ENCODE measurements at places on chromosomes 4 and X.

DNA sequence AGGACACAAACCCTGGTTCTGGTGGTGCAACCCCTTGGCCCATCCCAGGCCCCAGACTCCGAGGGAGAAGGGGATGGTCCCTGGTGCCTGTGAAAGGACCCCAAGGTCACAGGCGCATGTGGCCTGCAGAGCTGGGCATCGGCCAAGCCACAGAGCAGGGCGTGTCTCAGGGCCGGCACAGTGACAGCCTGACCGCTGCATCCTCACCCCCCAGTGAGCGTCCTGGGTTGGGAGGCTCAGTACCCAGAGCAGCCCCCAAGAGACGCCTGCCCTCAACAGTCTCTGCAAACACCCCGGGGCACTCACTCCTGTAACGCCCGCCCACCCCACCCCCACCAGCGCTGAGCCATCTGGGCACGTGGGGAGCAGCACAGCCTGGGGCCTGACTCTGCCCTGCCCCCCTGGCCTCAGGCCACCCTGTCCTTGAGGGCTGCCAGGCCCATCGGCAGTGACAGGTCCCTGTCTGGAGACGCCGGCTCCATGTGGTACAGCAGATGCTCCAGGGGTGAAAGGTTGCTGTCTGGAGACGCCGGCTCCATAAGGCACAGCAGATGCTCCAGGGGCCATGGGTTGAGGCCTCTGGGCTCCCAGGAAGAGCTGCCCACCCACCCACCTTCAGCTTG, 24.5 kb upstream of the CPLX1 start:
- DNase-seq = no peak

GRCh38 chr4:128161138-128161537, 100.0 kb downstream of the LARP1B start:
- DNase-seq = no peak

- DNase-seq = no peak
Observed at GRCh38 chr4:61571761-61572559, 371.8 kb downstream of the ADGRL3 start.

- DNase-seq = no peak
Observed at GRCh38 chr4:8709729-8710360, 117.3 kb downstream of the CPZ start.

DNA sequence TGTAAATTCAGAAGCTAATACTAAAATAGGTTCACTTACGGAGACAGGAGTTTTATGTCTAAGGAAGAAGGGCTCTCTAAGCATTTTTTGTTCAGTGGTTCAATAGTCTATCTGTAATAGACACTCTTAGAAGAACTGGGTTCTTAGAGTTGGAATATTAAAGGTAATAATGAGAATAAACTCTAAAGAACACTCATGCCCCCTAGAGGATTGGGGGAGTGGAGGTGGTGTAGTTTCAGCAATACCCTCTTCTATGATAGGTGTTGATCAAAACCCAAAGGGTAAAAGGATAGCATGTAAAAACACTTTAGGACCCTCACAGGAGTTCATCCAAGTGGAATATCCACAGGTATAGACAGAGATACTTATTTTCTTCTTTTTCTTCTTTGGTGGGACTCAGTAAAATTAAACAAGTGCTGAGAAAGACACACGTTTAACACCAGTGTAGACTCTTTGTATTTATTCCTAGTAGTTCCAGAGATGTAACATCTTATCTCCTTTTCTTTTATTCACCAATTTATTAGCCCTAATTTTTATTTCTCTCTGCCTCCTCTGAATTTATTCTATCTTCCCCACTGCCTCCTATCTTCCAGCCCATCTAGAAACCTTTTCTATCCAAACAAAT, 25.7 kb upstream of the MND1 start:
- DNase-seq = peak; percentile 29

- no peak for DNase-seq
Observed at GRCh38 chr4:152455311-152455710, 80.6 kb downstream of the FBXW7 start.

DNA sequence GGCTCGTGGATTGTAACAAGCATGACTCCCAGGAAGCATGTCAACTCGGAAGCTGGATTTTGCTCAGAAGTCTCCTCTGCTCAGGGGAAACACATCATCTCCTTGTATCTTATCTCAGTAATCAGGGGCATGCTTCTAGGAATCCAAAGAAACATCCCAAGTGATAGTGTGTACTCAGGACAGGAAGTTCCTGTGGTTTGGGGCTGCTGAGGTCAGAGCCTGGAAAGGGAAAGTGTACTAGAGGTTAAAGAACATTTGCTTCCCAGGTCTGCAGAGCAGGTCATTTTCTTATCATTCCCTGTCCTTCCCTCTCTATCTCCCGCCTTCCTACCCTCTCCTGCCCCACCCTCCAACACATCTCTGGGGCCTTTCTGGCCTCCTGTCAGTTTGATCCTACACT, 38.8 kb downstream of the SLC34A2 start:
- no peak for DNase-seq

GRCh38 chr4:114729068-114729738, 130.6 kb downstream of the UGT8 start:
- DNase-seq = no peak

DNA sequence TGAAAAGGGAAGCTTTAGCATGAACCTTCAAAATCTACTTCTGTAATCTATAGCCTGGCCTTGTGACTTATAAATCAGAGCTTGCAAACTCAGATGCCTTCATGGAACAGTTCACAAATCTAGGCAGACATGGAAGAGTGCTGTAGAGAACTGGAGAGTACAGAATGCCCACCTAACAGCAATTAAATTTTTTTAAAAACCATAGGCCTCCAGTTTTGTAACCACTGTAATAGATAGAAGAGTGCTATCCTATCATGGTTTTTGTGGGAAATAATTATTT, 10.4 kb downstream of the MTMR1 start:
- no peak for DNase-seq

DNA sequence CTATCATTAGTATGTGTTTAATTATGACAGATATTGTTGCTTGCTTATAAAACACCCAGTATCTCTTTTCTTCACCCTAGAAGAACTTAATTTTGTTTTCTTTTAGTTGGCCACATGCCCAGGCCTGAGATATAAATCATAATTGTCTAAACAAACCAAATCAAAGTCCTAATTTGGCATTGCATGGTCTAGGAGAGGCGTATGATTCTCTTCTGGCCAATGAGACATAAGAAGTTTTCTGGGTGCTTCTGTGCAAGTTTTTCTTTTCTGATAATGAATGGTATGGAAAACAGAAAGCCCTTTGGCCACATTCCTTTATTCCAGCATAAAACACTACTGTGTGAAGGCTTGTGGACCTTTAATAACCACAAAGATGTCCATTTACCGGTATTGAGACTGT, 192.9 kb upstream of the CTSO start:
- no peak for DNase-seq

GRCh38 chrX:103250977-103251376, 4.0 kb downstream of the TCEAL8 start:
- no peak for DNase-seq

DNA sequence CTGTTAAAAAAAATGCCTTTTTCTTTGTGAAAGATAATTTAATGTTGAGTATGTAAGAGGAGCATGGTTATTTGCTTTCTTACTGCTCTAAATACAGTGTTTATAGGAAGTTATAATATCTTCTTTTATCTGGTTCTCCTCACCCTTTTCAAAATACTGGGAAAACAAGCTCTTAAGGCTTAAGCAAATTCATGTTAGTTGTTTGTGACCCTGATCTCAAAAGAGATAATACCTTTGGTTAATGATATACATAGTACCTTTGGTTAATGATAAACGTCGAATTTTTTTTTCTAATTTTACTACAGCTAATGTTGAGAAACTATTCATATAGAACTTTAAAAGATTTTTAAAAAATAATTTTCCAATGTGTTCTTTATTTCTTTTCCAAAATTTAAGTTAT, 180.1 kb downstream of the RAPGEF2 start:
- no peak for DNase-seq

DNA sequence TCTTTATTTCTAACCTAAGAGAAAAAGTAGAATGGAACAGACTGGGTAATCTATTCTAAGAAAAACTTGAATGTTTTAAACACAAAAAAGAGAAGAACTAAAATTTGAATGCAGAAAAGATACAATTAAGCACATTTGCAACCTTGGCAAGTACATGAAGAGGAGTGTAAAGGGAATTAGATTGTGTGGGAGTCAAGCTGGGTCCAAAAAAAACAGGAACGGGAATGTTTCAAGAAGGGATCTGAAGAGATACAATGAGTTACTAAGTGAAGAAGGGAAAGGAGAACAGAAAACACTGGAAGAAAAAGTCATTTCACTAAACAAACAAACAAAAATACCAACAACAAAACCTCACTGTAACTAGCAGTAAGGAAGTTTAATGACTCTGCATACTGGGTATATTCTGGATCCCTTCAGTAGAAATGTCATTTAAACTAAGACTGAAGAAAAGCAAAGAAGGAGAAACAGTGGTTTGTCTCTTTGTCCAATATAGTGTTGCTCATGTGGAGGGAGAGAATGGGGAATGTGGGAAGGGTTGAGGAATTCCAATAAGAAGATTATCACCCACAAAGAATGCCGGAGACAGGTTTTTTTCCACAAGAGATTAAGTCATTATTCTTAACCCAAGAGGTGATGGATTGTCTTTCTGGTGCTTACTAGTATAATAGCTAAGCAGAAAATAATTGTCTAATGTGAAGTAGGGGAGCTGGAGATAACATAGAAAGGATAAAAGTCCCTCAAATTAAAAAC, 50.4 kb upstream of the PTPN13 start:
- DNase-seq = no peak

DNA sequence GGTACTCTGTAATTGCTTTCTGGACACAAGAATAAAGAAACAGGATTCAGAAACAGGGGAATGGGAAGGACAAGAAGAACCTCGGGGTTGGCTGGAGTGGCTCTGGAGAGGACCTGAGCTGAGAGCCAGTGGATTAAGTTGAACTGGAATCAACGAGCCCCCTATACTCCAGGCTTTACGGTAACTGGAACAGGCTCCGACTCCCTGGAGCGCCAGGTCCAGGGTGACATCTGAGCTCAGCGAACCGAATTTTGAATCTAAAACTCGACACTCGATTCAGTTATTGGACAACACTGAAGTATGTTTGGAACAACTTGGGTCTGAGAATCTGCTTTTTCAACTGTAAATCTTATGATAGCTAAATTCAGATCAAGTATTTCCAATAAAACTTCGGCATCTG, 23.9 kb downstream of the HMX1 start:
- no peak for DNase-seq

DNA sequence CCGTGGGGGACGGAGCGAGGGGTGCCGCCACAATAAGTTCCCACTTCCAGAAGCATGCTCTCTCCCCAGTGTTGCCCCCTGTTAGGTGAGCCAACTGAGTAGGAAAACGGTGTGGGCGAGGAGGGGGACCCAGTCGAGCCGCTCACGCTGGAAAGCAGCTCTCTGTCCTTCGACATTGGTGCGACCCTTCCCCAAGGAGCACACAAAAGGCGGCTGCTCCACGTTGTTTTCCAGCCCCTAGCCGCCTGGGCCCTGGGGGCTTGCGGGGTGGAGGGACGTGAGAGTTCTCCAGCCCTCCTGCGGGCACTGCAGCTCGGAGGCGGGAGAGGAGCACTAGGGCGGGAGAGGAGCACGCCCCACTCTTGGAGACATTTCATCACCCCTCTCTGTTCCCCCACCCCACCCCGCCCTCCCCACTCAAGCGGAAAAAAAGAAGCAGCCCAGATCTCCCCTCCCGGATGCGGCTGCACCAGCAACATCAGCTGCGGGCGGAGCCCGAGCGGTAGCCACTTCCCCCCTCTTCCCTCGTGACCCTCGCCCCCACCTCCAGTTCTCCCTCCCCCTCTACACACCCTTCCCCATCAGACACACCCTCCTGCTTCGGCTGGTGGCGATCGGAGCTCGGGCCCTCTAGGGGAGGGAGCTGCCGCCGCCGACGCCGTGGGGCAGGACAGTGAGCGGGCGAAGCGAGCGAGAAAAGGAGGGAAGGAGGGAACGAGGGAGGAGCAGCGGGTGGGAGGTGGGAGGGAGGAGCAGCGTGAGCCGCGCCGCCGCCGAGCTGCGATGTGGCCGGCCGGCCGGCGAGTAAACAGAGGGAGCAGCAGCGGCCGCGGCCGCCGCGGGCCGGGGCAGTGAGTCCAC, at the start of gene DOCK11:
TSS of gene DOCK11 (plus strand) at position 755 of the 861 bp plus-strand sequence. CDS start 157 bp downstream, outside the sequence.
- DNase-seq = peak; percentile 54

- DNase-seq = no peak
Observed at GRCh38 chr4:103002551-103002950, 17.0 kb downstream of the SLC9B1 start.

GRCh38 chr4:7854697-7855370, 84.8 kb downstream of the AFAP1 start:
- no peak for DNase-seq

DNA sequence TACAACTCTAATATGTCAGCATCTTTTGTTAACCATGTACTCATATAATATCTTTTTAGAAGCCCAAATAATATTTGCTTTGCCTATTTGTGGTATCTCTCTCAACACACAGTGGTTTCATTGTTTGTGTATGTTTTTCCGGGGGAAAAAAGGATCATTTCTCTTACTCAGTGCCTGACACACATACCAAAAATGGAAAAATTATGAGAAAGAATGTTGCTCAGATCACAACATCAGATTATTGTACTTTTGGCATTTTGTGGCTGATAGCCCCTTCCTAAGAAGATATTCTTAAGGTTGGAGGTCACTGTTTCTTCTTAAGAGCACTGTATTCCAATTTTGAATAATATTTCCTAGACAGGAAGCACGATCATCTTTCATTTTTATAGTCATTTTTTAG, 93.6 kb downstream of the PDLIM5 start:
- DNase-seq = no peak
